ENCODE measurements at places on chromosomes 6 and 20. TPM values are rescaled to one million over a fixed set of nuclear protein-coding genes. Genes with fewer than 3 reads are reported as not detected.

- DNase-seq = peak; percentile 52
These were observed 82.6 kb upstream of the NFATC2 start for GRCh38 chr20:51625105-51625504.

The SRSF12 gene
- total RNA-seq = under 0.01 TPM

GRCh38 chr6:30955367-30956042, 14.7 kb downstream of the MUCL3 start:
- peak; percentile 77 for DNase-seq

- DNase-seq = no peak
These were observed 102.9 kb upstream of the ZNF184 start for GRCh38 chr6:27575594-27576361.

- DNase-seq = no peak
These were observed 21.6 kb downstream of the RREB1 start for GRCh38 chr6:7129360-7129759.

- DNase-seq = no peak
These were observed 163.9 kb downstream of the IBTK start for GRCh38 chr6:82083646-82084045.

DNA sequence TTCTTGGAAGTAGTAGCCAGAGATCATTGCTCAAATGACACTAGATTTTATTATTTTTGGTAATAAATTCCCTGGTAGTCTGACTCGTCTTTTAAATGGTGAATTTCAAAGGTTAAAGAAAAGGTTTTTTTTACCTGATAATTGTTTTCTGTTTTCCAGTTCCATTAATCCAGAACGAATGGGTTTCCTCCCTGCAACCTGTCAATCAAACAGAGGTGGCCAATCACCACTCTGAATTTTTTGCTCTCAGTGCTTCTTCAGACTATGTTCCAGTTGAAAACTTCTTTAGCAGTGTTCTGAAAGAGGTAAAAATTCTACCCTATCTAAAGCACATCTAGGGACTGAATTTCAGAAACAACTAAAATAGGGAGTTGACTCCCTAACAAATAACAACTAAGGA, 73.8 kb downstream of the PHIP start:
- DNase-seq = no peak

GRCh38 chr6:155328539-155329459, 14.5 kb upstream of the TFB1M start:
- DNase-seq = no peak

GRCh38 chr20:59031564-59032022, 542 bp downstream of the ATP5F1E start:
- DNase-seq = no peak

The TULP1 gene
- total RNA-seq = not detected

GRCh38 chr6:149963212-149963461, 606 bp upstream of the ULBP1 start:
- peak; percentile 90 for DNase-seq

DNA sequence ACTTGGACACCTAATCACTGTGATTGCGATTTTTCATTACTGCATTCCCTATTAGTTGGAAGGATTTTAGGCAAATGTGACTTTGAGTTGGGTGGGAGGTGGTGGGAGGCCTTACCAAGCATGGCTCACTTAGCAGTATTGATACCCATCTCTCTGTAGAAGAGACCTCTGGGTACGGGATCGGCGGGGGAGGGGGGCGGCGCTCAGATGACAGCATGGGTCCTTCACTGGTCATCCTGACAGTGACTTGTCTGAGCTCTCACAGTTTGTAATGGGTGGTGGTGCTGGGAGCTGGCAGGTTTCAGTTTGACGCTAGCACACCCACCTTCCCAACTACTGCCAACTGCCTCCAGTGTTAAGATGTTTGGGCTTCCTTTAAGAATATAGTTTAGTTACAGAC, 231.4 kb downstream of the ARID1B start:
- no peak for DNase-seq

The FOXA2 gene
- not detected for total RNA-seq

GRCh38 chr6:99013145-99013544, 65.4 kb upstream of the FBXL4 start:
- peak; percentile 75 for DNase-seq

DNA sequence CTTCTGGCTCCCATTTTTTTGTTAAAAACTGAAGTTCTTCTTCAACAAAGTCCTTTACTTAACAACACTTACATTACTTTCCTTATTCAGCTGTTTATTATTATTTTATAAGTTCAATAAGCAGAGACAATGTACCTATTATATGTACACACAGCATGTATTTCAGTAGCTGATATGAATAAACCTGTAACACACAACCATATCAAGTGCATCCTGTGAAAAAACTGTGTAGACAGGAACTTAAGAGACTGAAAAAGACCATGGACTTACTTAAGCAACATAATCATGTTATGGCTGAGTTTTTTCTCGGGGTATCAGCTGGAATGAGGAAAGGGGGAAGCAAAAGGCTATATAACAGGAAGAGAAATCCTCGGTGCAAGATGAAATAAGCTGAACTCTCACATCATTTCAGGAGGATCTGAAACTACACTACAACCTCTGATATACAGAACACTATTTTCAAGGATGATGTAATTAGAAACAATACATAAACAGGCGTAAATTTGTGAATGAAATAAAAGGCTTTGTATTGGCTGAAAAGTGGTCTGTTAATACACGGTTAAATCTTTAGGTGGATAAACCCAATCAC, 70.9 kb downstream of the REV3L start:
- no peak for DNase-seq

DNA sequence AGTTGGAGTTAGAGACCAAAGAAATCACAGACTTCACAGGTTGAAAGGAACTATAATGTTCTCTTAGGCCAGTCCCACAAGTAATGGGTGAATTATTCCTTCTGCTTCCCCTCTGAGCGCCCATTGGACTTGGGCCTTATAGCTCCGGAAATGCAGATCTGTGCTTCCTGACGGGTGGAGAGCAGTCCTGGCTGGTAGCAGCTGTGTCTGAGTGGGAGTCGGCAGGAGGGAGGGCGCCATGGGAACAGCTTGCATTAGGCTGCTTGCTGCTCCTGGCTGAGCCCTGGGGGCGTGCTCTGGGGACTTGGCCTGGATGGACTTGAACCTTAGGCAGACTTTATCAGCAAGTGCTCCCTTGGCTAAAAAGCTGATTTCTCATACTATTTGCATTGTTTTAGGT, 18.4 kb upstream of the NUP153 start:
- DNase-seq = peak; percentile 89

The LRRC1 gene
- total RNA-seq = 8.0 TPM

The LTB gene
- total RNA-seq = 0.29 TPM

The BCAS4 gene
- 2.9 TPM for total RNA-seq

GRCh38 chr6:45763281-45763680, 252.4 kb downstream of the CLIC5 start:
- no peak for DNase-seq

The OR2H2 gene
- total RNA-seq = not detected

- DNase-seq = no peak
These were observed 30.6 kb upstream of the LMBRD1 start for GRCh38 chr6:69827276-69827893.

DNA sequence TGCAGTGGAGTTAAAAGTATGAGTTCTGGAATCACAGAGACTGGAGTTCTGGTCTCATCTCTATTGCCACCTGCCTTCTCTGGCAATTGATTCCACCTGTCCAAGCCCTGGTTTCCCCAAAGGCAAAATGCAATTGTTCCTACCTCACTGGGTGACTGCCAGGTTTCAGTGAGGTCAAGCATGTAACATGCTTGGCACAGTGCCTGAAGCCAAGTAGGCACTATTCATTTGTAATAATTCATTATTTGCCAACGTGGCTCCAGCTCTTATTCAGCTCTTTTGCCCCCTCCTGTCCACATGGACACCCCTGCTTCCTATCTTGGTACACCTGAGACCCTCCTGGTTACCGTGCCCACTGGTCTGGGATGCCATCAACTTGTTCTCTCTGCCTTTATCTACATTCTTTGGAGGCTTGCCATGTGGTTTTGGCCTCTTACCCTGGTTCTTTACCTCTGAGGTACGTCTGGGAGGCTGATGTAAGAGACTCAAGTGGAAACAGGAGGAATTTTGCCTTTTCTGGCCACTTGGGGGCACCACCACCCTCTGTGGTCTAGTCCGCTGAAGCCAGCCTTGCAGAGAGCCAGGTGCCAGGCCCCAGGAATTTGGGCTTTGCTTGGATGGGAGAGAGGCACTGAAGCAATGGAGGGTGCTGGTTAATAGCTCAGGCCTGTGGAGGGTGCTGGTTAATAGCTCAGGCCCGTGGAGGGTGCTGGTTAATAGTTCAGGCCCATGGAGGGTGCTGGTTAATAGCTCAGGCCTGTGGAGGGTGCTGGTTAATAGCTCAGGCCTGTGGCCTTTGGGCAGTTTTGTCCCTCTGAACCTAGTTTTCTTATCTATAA, 1.7 kb downstream of the KCNK15 start:
- peak; percentile 97 for DNase-seq

GRCh38 chr6:44842616-44843015, 455.1 kb downstream of the CDC5L start:
- no peak for DNase-seq

DNA sequence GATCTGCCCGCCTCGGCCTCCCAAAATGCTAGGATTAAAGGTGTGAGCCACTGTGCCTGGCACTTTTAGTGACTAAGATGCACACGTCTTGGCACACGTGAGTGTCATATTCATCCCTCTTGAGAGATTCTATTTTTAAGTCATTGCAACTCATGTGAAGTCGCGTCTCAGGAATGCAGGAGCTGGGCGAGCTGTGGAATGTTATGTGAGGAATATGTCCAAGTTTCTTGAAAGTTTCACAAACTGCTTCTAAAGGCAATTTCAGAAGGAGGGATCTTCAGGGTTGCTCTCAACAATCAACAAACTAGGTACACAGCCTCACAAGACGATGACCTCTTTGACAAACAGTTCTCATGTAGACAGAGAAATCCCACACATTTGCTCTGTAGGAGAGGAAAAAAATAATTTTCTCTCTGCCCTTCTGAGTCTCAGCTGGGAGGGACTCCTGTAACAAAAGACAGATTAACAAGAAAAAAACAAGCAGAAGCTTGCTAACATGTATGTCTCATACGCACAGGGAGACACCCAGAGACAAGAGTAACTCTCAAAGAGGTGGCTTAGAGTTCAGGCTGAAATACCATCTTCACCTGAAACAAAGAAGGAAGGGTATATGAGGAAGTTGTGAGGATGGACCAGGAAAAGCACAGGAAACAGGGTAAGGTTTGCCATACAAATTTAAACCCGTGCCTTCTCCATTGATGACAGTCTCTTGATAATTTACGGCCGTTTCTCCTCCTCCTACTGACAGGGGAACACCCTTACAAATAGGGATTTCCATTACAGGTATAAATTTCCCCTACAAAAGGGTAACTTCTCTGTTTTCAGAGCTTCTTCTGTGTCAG, 45.3 kb upstream of the FAM50B start:
- peak; percentile 90 for DNase-seq

GRCh38 chr6:70886661-70887060, 70.2 kb downstream of the B3GAT2 start:
- no peak for DNase-seq

The CHRNA4 gene
- total RNA-seq = not detected

The TMC2 gene
- not detected for total RNA-seq
